Thyroid gland (tissue), 4 donors: ENCODE measurements at places on chromosomes 11 and 22. TPM values are rescaled to one million over a fixed set of nuclear protein-coding genes. Genes with fewer than 3 reads are reported as not detected.
A peak's percentile ranks its signal among the peaks of the same experiment; 100 is the strongest.

Gene SPTBN2
- total RNA-seq, result 1.2 TPM

DNA sequence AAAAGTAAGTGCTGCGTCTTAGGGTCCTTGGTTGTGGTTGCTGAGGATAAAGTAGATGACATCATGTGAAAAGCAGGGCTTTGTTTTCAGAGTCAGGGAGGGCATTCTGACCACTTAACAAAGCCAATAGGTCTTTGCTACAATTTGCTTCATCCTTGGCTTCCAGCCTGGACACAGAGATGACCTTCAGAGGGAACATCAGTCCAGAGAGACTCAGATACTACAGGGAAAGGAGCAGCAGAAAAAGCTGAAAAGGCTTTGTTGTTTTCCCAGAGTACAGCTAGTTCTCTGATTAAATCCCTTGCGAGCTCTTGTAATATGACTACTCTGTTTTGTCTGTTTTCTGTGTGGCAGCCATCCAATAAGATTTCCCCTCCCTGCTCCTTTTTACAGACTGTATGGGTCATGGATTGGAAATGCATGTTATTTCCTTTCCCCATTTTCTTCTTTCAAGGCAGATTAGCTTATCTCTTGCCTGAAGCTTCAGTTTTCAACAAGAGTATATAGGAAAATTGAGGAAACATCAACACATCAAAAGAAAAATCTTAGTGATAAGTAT, 31.9 kb downstream of the ATG13 start:
- DNase-seq, result peak; percentile 10

- no peak for DNase-seq
These were observed 3.9 kb upstream of the MICAL2 start for GRCh38 chr11:12106501-12106900.

GRCh38 chr22:36636916-36637315, 66.6 kb downstream of the CACNG2 start:
- no peak for DNase-seq

- no peak for DNase-seq
These were observed 88.9 kb upstream of the TNRC6B start for GRCh38 chr22:40088818-40089217.

- no peak for DNase-seq
These were observed 16.2 kb downstream of the CREB3L1 start for GRCh38 chr11:46293641-46294103.

GRCh38 chr11:36135076-36135475, 154.1 kb downstream of the COMMD9 start:
- no peak for DNase-seq

- no peak for DNase-seq
These were observed 89.7 kb downstream of the LARGE2 start for GRCh38 chr11:46012185-46012584.

GRCh38 chr11:96470521-96470920, 80.7 kb downstream of the JRKL start:
- DNase-seq, result no peak
